EL (cell line): ENCODE measurements at places on chromosomes 7 and 10.

DNA sequence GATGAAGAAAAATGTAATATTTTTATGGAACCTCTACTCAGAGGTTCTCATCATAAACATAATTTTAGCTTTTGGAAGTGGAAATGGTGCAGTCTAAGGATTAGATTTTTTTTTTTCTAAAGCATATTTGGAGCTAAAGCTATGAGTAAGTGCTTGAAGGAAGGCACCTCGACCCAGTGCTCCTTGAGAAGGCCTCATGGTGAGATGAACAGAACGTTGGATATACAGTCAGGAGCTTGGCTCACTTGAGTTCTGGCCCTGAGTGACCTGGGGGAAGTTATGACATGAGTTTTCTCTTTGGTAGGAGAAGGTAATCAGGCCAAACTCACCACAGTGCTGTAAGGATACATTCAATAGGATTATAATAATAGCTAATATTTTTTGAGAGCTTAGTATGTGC lies 163.3 kb downstream of the JCAD start:
- DNase-seq = no peak

DNA sequence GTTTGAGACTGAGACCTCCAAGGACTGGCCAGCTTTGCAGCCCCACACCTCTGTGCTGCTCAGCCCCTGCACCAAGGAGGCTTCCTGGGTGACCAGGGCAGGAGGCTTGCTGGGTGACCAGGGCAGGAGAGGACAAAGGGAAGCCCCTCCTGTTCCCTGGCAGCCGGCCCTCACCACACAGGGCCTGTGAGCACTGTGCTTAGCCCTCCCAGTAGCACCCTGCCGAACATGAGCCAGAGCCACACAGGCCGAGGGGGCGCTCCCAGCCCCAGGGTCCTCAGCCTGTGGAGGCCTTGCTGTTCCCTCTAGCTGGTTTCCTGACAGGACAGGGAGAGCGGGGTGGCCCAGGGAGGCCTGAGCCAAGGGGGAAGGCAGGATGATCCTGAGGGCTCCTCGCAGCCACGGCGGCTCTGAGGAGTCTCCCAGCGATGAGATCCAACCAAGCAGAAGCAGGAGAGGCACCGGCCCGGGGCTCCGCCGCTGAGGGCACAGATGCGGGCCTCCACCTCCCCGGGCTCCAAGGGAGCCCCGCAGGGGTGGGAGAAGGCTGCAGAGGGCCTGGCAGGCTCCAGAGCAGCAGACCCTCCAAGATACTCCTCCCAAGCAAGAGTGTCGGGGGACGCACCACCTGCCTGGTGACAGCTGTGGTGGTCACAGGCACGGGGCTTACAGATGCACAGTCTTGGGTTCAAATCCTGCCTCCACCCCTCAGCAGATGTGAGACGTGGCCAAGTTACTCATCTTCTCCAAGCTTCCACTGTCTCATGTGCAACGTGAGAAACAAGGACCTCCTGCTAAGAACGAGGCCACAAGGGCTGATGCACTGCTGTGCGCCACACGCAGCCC lies 22.5 kb downstream of the WDR86 start:
- DNase-seq = no peak

- no peak for DNase-seq
Measured at GRCh38 chr10:61542596-61542995, 89.4 kb upstream of the TMEM26 start.

GRCh38 chr10:128122931-128123330 lies 3.3 kb downstream of the MKI67 start:
- DNase-seq = no peak

GRCh38 chr10:133166828-133167692 lies 7.0 kb downstream of the KNDC1 start:
- no peak for DNase-seq

DNA sequence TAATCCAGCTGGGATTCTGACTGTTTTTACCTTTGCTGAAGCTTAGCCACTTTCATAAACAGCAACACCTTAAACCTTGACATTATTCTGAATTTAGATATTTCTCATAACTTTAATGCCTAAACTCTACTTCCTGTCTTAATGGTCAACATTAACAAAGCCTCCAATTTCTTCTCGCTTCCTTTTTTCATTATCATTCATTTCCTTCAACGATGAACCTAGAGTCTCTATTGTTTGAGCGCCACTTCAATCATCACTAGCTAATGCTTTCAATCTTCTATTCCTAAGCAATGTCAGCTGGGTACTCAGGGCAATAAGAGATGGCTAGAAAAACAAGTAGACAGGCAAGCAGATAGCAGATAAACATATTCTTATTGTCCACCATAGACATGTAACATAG lies 96.6 kb upstream of the TMEM196 start:
- DNase-seq = no peak

DNA sequence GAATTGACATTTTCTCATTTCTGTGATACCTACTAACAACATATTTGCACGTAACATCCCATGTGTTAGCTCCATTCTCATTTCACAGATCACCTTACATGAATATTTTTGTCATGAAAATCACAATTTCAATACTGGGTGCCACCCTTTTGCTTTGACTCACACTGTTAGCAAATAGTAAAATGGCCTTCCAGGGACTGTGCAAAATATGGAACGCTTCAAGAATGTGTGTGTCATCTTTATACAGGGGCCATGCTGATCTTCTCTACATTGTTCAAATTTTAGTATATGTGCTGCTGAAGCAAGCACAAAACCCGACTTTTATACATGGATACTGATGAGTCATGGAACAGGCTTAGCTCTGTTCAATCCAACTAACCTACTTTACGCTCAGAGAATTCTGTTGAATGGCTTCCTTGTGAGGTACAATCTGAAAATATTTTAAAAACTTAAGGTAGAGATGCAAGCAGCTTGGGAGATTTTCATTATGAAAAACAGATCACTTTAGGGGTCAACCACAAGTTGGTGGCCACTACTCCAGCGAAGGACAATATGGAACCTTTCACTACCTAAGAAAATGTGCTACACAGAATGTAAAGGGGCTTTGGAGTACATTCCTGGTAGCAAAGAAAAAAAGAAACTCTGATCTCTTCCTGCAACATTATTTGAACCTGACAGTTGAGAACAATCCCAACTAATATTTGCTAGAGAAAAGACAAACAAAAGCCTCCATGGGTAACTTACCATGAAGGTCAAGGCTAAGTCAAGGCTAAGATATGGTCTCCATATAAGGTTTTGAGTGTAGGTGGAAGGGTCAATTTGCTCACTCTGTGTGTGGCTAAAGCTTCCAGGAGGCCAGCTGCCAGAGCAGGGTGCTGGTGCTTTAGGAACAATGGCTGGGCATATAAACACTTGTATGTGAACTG lies 11.9 kb downstream of the ANKRD26 start:
- DNase-seq = no peak

- no peak for DNase-seq
Measured at GRCh38 chr7:6465862-6466261, 18.1 kb upstream of the DAGLB start.

- peak; percentile 90 for DNase-seq
Measured at GRCh38 chr7:32204361-32205018, 134.3 kb upstream of the PDE1C start.
